ENCODE measurements at places on chromosomes 1 and 21. TPM values are rescaled to one million over a fixed set of nuclear protein-coding genes. Genes with fewer than 3 reads are reported as not detected.

DNA sequence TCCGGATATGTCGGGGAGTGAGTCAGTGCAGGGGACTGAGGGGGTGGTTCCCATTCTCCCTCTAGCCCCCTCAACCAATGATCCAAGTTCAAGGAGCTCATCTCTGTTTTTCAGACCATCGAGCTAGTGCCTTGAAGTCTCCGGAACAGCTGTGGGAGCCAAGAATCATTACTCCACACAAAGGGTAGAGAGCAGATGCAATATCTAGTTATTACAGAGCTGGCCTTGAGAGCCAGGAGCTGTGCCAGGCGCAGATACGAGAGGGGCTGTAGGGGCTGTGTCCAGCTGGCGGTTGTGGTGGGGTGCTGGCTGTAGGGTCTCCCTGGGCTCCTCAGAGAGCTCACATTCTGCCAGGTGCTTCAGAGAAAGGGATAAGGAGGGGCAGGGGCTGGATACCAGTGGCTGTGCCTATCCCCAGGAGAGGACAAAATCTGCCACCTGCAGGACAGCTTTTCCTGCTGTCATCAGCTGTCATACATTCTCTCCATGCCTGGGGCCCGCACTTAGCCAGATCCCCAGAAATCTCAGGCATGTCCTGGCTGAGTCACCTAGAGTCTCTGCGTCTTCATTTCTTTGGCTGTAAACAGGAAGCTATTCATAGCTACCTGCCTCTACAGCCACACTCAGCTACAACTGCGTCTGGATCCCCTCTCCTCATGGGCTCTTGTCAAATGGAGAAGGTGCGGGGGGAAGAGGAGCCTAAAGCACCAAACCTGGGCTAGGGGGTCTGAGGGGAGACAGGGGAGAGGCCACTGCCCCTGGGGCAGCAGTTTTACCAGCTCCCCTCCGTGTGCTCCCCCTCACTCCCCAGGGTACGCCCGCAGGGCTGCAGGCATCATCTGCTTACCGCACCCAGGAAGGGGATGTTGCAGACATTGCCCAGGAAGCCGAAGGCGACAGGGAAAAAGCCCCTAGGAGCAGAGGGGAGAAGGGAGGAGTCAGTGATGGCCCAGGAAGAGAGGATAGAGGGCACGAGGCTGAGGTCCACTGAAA is 2.4 kb upstream of the KISS1 start:
- peak; percentile 98 for DNase-seq

DNA sequence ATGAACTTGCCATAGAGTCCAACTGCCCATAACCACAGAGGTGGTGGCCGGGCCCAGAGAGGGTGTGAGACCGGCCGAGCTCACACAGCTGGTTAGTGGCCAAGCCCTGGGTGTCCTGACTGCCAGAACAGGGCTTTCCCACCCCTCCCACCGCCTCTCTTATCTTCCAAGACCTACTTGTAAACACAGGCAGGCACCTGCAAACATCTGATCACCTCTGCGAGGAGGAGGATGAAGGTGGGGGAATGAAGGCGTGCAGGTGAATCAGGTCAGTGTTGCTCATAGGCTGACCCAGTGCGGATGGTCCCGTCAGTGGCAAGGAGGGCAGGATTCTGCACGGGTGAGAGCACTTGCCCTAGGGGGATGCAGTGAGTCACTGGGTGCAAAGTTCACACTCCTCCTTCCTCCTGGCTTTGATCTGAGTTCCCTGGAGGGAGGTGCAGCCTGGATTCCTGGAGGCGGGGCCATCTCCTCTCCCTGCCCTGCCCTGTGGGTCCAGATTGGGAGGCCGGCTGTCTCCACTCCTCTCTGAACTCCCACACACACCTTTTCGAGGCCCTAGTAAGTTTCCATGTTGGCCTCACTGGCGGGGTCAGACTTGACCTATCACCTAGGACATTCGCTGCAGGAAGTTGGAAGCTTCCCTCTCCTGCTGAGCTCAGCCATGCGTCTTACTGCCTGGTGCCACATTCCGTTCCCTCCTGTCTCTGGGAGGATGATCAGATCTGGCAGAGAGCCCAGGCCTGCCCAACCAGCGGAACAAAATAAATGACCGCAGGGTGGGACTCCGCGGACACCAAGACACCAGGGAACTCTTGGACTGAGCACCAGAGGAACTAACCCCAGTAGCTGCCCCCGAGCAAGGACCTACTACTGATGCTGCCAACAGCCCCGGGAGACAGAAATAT is 7.3 kb downstream of the UQCRHL start:
- peak; percentile 96 for DNase-seq

DNA sequence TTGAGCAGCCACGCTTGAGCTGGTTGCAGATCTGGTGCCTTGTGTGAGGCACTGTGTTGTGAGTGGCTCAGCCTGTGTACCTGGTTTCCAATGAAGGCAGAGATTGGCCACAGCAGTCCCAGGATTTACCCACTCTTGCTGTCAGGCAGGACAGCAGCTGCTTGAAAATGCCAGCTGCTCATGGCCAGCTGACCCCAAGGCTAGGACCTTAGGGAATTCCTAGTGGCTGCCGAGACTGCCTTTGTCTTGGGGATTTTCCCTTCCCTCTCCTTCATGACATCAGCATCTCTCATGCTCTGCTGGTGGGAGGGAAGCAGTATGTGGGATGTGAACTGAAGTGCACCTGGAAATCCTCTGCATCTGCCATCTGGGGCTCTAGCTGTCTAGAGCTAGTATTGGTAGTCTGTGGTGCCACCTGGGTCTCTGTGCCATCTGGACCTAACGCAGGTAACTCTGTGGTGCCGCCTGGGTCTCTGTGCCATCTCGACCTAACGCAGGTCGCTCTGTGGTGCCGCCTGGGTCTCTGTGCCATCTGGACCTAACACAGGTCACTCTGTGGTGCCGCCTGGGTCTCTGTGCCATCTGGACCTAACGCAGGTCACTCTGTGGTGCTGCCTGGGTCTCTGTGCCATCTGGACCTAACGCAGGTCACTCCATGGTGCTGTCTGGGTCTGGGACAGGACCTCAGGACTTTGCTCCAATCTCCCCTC is 3.8 kb upstream of the LRRC47 start:
- DNase-seq = no peak

DNA sequence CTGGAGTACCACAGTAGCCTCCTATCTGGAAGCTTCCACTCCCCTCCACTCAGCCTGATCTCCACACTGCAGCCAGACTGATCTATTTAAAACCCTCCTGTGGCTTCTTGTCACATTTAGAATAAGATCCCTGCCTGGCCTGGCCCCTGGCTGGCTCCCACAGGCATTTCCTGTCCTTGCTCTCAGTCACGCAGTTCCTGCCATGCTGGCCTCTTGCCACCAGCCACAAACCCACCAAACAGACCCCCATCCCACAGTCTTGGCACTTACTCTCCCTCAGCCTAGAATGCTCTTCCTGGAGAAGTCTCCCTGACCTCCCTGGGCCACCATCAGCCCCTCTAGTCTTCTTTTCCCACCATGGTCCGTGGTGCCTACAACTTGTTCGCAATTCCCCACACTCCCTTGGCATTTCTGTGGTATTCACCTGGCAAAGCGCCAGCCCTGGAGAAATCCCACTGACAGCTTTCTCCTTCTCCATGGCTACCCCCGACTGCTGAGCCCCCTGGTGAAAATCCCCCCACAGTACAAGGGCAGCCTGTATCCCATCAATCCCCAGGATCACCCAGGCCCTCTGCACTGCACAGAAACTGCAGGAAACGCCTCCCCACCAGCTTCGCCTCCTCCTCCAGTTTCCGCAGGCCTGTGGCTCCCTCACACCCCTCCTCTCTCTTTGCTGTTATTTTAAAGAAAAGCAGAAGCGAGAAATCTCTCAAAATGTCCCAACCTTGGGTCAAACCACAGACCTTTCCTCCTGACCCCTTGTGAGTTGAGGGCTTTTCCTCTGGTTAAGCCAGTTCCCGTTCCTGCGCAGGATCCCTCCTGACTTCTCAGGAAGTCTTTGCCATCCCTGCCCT is 94.5 kb downstream of the SYT2 start:
- peak; percentile 14 for DNase-seq

DNA sequence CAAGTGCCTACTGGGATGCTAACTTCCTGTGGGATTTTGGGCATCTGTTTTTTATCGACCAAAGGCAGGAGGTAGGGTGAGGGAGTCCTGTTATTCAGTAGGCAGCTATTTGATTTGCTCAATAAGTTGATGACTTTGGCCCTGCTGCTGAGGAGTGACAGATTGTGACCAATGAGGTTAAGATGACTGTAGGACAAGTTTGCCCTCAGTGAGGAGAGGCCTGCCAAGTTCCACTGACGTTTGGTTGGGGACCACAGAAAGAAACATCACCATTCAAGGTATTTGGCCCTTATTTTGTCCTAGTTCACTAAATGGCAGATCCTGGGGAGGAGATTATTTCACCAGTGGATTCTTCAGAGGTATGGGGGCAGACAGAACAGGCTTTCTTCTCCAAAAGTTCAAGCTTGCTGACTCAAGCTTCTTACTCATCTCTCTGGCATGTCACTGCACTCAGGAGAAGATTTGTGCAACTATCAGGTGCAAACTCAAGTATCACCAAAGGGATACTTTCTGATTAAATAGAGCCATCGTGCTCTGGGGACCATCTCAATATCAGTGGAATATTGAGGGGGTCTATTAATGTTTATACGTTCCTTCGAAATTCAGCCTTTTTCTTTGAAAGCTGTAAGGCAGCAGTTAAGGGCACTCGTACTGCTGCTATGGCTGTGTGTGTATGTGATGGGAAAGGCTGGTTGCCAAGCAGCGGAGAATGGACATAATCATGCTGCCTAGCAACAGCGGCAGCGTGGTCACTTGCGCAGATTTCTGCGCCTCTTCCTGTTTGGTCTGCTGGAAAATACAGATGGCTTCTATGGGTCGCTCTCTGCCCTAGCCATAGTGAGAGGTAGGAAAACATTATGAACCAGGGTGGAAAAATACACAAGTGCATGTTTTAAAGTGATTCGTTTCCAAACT is 78.7 kb downstream of the PBX1 start:
- peak; percentile 90 for DNase-seq

- DNase-seq = no peak
Measured at GRCh38 chr1:46364612-46365011, 24.0 kb downstream of the NSUN4 start.

DNA sequence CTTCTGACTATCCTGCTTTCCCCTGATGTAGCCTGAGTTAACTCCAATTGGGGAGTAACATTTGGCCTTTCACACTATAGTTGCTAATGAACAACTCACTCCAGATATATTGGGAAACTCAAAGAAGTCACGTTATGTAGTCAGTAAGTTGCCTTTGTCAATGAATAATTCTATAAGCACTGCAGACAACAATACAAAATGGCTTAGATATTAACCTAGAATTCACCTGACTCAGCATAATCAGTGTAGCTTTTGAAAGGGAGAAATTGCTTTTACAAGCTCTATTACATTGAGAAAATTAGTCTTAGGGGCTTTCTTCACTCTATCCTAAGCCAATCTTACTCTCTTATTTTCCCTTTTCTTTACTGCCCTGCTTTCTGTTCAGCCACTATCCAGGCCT is 303.5 kb upstream of the NR5A2 start:
- no peak for DNase-seq

DNA sequence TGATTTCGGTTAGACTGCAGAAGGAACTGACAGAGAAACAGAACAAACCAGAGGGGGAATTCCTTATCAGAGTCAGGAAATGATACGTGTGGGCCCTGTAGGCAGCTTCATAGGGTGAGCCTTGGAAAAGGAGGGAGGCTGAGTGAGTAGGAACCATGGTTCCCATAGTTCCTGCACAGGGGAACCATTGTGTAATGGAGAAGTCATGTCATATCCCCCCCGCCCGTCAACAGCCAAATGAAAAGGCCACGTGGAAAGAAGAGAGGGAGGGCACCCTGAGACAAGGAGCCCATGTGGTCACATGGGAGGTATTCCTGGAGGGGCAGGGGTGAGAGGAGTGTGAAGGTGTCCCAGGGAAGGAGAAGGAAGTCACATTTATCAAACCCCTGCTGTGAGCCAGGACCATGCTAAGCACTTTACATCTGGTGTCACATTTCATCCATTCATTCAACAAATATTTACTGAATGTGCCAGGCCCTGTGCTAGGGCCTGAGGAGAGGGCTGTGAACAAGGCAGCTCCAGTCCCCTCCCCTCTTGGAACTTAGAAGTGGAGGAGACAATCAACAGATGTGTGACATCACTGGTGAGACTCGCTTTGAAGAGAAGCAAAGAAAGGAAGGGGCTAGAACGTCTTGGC is 15.7 kb upstream of the FGR start:
- peak; percentile 44 for DNase-seq

GRCh38 chr1:28718166-28718565 is 18.6 kb upstream of the YTHDF2 start:
- no peak for DNase-seq

GRCh38 chr1:42949312-42950115 is 9.2 kb downstream of the SLC2A1 start:
- DNase-seq = no peak

GRCh38 chr1:96465441-96465840 is 256.1 kb upstream of the PTBP2 start:
- no peak for DNase-seq

DNA sequence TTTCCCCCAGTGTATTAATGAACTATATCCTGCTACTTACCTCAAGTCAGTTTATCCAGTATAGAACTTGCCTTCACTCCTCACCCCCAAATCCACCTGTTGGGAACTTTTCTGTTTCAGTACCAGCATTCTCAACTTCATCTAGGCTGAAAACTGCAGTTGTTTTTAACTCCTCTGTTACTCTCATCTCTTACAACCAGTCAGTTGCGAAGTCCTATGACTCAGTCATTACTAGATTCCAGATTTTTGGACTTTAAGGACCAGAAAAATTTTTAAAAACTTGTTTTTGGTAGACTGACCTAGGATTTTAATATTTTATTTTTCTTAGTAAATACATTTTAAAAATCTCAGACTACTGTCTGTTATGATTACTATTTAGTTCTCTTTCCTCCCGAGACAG is 8.1 kb downstream of the GNAI3 start:
- DNase-seq = no peak

- DNase-seq = no peak
Measured at GRCh38 chr1:93698329-93699048, 16.9 kb upstream of the BCAR3 start.

DNA sequence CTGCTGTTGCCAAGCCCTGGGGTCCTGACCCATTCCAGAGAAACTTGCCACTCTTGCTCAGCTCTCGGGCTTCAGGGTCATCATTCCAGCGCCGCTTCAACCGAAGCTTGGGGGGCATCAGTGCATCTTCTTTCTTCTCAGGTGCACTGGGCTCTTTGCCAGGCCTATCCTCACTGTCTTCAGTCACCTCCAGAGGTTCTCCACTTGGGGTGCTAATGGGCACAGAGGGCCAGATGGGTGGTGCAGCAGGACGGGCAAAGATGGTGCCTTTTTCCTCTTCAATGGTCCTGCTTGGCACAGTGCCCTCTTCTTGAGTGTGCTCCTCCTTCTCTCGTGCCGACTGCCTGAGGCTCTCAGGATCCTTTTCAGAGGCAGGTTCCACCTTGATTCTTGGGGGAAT is 13.3 kb downstream of the ETV3 start:
- no peak for DNase-seq

DNA sequence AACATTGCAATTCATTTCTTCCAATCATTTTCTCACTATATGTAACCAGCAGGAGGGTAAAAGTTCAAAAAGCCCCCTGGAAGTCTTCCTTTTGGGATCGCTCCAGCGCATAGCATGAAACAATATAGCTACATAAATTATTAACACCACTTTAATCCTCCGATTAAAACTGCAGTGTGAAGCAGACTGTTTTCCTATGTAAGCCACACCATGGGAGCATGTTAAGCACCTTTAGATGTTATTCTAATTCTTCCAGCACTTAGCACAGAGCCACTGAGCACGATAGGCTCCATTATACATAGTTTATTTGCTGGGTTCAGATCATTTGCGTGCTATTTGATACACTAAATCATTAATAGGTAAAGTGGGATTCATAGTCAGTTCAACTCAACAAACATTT is 18.4 kb upstream of the GADD45A start:
- DNase-seq = no peak

CD1D gene
- total RNA-seq = not detected

S100A16 gene
- 1,254 TPM for total RNA-seq

XPR1 gene
- 8.2 TPM for total RNA-seq

PTPRC gene
- 0.11 TPM for total RNA-seq

AMY1A gene
- total RNA-seq = not detected

CD5L gene
- total RNA-seq = not detected
